Heart left ventricle (tissue), 16 donors: ENCODE measurements at places on chromosomes 3 and 15. TPM values are rescaled to one million over a fixed set of nuclear protein-coding genes. Genes with fewer than 3 reads are reported as not detected.

DNA sequence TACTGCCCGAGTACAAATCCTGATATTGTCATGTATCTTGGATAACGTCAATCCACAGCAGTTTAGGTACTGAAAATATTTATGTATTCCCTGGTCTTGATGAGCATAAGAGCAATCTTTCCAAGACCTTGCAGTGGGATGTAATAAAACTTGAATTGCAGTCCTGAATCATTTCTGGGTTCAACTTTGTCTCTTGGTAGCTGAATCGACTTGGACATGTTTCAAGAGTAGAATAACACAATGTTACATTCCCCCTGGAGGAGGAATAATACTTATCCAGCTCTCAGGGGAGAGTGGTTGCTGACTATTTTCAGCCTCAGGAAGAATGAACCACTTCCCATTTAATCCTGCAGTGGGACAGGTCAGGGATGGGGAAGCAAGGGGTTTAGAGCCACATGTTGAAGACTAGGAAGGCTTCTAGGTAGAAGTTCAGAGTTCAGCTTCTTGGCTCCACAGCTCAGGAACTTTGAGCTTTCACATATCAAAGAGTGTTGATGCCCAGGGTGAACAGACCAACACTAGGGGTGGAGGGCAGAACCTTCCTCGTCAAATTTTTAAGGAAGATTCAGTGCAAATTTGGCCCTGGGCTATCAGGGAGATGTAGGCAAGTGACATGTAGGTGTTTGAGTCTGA is 43.4 kb upstream of the GPD1L start:
- DNase-seq, result no peak

GRCh38 chr15:90873998-90874605 is 5.7 kb downstream of the FURIN start:
- DNase-seq, result no peak

DNA sequence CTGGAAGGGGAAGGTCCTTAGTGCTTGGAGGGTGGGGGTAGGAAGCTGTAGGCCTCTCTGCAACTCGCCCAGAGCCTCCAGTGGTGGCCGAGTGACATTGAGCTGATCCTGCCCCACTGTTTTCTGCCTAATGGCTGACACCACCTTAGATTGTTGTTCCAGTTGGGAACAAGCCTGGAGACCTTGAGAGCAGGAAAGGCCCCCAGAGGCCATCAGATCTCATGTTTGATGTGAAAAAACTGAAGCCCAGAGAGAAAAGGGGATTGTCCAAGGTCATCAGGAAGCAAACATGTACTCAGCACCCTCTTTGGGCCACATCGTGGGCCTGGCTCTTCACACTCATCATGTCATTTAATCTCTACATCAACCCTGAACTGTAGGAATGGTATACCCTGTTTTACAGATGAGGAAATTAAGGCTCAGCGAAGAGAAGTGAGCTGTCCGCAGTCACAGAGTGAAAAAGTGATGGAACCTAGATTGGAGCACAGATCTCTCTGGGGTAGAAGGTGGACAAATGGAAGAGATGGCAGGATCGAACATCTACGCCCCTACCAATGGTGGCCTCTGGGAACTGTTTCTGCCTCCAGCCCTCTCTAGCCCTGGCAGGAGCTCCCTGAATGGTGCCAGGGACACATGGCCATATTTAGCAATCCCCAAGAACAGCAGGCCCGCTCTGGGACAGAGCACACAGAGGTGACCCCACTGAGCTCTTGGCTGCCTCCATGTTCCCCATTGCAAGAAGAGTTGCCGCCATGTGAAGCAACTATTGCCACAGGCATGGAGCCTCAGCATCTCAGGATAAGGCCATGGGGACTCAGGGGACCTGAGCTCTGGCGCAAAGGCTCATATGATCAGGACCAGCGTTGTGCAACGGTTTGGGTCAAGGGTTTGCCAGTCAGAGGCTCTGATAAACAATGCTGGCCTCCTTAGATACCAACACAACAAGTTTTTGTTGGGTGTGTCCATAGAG is 31.6 kb upstream of the TSEN2 start:
- no peak for DNase-seq

DNA sequence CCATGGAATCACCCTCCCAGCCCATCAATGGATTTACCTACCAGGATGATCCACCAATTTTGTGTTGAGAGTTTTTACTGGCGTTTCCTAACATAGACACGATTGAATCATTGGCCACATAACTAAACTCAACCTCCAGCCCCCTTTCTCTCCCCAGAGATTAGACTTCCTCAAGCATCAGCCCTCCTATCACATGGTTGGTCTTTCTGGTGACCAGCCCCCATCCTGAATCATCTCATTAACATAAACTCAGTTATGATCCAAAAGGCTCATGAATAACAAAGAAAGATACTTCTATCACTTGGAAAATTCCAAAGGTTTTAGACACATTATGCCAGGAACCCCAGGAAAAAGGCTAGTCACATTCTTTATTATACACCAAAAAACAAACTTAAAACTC is 21.2 kb downstream of the PRKAR2A start:
- DNase-seq, result no peak

- no peak for DNase-seq
Measured at GRCh38 chr15:41895491-41895890, 1.6 kb upstream of the SPTBN5 start.

DNA sequence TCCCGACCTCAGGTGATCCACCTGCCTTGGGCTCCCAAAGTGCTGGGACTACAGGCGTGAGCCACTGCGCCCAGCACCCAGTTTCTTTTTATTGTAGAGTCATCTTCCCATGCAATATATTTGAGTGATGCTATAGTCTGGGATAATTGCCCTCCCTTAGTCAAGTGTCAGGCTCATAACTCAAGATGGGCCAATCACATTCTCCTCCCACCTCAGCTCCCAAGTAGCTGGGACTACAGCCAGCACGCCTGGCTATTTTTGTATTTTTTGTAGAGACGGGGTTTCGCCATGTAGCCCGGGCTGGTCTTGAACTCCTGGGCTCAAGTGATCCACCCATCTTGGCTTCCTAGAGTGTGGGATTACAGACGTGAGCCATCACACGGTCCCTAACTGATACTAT is 15.2 kb upstream of the PTPN9 start:
- DNase-seq, result no peak

GRCh38 chr15:67133738-67134066 is 68.3 kb downstream of the SMAD3 start:
- DNase-seq, result no peak

DNA sequence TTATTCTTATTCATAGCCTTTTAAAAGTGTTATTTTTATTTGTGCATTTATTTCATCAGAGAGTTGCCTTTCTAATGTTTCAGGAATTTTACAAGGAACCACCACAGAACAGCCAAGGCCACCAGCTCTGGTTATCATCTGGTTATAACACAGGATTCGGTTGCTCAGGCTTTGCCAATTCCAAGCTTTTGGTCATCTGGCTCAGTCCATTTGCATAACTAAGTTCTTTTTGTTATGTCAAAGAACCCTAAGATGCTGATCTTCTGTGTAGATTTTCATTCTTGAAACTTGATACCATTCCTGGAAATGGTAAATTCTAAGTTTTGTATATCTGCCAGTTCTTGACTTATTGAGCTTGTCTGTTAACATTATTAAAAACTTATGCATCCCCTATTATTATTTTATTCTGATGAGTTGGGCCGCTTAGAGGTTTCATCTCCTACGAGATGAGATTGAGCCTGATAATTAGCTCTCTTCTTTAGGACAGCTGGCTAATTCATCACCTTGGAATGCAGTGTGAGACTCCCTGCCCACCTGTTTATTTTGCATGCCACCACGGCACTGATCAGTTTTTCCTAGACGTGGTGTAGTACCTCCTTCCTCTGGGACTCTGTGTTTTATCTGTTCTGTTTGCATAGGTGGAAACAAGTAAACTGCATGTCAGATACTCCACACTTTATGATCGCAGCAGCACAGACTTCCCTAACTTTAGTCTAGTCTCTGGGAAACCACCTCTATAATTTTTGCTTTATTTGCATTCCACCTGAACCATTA is 264.8 kb downstream of the SLCO3A1 start:
- DNase-seq, result no peak

DNA sequence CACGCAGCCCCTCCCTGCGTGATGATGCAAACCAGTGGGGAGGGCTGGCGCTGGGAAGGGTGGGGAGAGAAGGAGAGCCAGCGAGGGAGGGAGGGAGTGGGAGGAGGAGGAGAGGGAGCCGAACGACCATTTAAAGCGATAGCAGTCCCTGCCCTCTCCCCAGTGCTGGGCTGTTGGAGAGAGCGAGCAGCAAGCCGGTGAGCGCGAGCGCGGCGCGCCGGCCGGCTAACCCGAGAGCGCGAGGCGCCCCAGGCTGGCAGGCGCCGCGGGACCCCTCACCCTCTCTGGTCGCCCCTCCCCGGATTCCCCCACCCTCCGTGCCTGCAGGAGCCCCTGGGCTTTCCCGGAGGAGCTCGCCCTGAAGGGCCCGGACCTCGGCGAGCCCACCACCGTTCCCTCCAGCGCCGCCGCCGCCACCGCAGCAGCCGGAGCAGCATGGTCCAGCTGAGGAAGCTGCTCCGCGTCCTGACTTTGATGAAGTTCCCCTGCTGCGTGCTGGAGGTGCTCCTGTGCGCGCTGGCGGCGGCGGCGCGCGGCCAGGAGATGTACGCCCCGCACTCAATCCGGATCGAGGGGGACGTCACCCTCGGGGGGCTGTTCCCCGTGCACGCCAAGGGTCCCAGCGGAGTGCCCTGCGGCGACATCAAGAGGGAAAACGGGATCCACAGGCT is at the start of gene GRM7:
GRM7 (plus strand) TSS at position 162 of the 671 bp plus-strand sequence.
- DNase-seq, result no peak

DNA sequence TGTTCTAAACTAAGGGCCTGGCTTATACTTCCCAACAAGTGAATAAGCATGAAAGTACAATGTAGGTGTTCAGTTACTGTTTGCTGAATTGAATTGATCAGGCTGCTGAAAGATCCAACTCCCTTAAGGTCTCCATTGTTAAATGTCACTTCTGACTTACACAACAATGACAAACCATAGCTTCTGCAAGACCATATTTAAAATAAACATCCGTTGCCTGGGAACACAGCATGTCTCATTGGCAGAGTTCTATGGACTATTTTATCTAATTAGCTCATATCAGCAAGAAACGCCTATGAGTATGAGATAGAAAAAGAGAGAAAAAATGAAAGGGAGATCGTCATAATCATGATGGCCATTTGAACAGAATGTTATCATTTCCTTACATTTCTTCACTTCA is 605.4 kb downstream of the FGF12 start:
- no peak for DNase-seq

- DNase-seq, result no peak
Measured at GRCh38 chr3:117874904-117875874, 1159.5 kb downstream of the IGSF11 start.

DNA sequence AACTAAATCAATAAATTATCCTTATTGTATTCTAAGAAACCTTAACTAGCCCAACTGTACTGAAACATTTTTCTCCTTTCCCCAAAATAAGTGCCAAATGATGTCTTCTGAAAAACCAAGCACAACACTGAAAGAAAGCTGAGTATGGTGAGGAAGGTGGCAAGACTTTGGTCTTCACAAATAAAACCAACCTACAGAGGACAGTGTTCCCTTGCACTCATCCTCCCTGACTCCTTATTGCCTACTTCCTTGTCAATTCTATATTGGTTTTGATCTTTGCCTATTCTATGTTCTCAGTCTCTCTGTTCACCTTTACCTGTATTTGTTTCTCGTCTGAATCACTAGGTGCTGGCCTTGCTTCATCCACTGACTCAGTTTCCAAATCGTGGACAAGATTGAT is 490.1 kb upstream of the ZNF385D start:
- DNase-seq, result no peak

GRCh38 chr3:31858439-31858838 is 122.6 kb downstream of the OSBPL10 start:
- no peak for DNase-seq

DNA sequence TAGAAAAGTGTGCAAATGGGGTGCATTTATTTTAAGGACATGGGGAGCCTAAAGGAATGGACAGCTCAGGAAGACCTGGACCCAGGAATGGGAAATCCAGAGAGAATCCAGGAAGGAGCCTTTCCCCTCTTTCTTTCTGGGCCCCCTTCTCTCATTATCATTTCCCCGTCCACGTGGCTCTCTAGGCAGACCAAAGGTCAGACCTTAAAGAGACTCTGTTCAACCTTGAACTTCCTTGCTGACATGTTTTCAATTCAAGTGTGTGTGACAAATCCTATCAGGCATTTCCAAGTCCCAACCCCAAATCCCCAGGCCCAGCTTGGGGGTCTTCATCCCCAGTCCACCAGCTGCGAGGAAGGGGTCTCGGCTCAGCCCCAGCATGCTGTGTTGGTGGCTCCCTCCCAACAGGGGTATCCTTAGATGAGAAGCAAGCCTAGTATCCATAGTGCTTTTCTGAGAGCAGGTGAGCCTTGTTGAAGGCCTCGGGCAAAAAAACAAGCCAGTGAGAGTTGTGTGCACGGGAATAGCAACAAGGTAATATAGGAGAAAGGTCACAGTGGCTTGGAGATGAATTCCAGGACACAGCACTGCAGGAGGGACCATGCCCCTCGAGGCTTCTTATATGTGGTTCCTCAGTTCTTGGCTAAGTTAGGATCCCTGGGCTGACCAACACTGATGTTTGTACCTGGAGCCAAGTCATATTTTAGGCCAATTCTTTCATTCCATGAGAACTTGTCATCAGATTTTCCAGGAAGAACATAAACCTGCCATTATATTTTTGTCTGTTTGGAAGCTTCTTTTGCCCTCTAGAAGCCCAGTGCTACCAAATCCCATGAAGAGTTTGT is 130.0 kb downstream of the ASB7 start:
- DNase-seq, result no peak

GRCh38 chr15:41256577-41257038 is 25.5 kb downstream of the CHP1 start:
- DNase-seq, result no peak

DNA sequence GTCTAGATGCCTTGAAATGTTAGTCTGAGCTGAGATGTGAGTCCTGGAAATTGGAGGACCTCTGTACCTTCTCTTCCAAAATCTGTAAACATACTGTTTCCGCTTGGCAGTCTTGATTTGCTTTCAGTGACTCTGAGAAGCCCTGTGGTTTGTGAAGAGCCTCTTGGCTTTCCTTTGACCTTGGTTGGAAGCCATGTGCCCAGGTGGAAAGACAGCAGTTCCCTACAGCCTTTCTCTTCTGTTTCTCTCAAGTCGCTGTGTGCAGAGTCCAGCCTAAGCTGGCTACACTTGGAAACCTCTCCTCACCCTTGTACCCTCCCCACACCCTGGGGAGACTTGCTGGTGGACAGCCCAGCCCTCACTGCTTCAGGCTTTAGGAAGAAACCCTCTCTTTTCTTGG is 129.8 kb upstream of the CTDSPL start:
- no peak for DNase-seq

GRCh38 chr15:43998607-43999006 is 171.8 kb downstream of the WDR76 start:
- DNase-seq, result peak; percentile 37

CD86 gene
- 0.97 TPM for total RNA-seq

NANOGP8 gene
- not detected for total RNA-seq

CLSTN2 gene
- 4.5 TPM for total RNA-seq

B2M gene
- 1,051 TPM for total RNA-seq

CCDC54 gene
- not detected for total RNA-seq

PLXND1 gene
- total RNA-seq, result 54.7 TPM

ALS2CL gene
- total RNA-seq, result 23.1 TPM

SAMMSON gene
- total RNA-seq, result not detected

ESYT3 gene
- 2.0 TPM for total RNA-seq

IQCF5 gene
- not detected for total RNA-seq

RAB5A gene
- 61.9 TPM for total RNA-seq

PLCB2 gene
- total RNA-seq, result 4.8 TPM

PPP1R14D gene
- not detected for total RNA-seq

BLM gene
- 12.2 TPM for total RNA-seq
